ENCODE measurements at places on chromosomes 3 and 15.

DNA sequence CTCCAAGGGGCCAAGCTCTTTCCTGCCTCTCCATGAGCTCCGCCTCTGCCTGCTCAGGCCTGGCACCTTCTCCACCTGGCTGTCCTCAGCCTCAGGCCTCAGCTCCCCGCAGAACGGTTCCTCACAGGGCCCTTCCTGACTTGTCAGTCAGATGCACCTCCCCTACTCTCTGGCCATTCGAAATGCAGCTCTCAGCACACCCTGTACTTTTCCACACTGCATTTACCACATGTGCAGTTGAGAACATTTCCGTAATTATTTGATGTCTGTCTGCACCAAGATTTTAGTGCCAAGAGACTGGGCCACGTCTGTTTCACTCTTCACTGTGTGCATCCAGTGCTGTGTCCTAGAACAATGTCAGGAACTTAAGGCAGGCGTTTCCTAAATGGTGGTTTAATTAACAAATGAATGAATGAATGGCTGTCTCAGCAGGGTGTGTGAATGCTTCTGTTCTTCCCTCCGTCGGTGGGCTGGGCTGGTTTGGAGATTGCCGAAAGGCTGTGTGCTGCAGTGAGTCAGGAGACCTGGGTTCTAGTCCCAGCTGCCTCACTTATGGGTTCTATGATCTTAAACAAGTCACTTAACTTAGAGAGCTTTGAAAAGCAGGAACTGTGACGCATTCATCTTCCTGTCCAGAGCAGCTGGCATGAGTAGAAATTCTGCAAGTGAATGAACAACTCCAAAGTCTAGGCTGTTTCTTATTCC lies 5.4 kb downstream of the MUC4 start:
- DNase-seq, result peak; percentile 67

GRCh38 chr15:39139431-39140059 lies 441.3 kb upstream of the THBS1 start:
- no peak for DNase-seq

- no peak for DNase-seq
These were observed 256.6 kb downstream of the ROBO2 start for GRCh38 chr3:77296527-77296926.

GRCh38 chr3:166243511-166243910 lies 406.3 kb upstream of the BCHE start:
- DNase-seq, result no peak

All from cardiac septum (tissue), 1 donor.